NCI-H524 (cell line): ENCODE measurements at places on chromosomes 3 and 15.
A peak's percentile ranks its signal among the peaks of the same experiment; 100 is the strongest.

DNA sequence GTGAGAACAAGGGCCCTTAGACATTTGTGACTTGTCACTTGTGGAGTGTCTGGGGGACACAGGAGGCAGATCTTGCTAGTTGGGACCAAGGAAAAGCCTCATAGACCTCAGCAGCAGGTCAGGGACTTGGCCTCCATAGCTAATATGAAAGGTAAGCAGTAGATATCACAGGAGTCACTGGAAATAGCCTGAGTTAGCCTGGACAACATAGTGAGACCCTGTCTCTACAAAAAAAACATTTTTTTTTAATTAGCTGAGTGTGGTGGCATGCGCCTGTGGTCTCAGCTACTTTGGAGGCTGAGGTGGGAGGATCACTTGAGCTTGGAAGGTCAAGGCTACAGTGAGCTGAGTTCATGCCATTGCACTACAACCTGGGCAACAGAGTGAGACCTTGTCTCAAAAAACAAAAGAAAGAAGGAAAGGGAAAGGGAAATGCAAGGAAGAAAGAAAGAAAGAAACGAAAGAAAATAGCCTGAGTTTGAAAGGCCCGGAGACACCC, 37.1 kb upstream of the CLK3 start:
- no peak for DNase-seq

GRCh38 chr3:77254967-77255831, 215.3 kb downstream of the ROBO2 start:
- no peak for DNase-seq

DNA sequence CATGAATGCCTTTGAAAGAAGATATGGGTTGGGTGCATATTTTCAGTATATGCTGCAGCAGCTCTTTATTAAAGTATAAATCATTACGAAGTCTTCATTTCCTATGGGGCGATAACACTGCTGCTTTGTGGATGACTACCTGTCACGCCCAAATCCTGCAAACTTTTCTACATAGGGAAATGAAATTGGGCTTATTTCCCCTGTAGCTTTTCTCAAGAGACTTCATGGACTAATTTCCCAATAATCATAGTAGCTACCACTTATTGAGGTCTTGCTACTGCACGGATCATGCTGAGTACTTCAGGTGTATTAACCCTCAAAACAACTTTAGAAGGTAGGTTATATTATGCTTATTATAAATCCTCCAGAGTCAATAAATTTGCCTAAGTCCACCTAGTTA, 8.0 kb downstream of the TGFBR2 start:
- DNase-seq = no peak

DNA sequence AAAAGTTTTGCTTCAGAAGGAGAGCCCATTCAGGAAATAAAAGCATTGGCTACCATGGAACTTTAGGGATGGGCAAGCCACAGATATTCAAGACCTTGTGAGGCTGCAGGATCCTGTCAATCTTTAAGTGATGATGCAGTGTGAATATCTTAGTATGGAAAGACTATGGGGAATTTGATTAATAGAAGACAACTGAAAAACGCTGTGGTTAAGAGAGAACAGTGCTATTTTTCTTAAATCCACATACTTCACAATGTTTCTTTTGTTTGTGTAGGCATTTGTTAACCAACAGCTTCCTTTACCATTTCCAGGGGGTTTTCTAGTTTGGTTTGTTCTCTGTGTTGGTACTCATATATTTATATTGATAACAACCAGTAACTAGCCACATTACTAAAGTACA, 90.3 kb downstream of the TMEM212 start:
- DNase-seq = no peak

DNA sequence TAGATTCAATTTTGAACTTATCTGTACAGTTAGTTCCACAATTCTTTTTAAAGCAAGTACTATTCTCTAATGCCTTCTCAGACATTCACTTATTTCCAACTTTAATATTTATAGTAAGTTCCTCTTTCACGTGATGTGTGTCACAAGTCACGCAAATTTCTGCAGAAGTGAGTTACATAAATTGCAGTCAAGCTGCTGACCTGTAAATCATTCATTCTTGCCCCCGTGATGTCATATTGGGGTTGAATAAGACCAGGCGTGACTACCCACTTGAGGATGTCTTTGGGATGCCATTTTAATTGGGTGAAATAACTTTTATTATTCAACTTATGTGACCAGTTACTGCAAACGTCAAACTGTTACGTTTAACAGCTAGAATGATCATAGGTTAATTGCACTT, 15.1 kb downstream of the PPARG start:
- DNase-seq = no peak

DNA sequence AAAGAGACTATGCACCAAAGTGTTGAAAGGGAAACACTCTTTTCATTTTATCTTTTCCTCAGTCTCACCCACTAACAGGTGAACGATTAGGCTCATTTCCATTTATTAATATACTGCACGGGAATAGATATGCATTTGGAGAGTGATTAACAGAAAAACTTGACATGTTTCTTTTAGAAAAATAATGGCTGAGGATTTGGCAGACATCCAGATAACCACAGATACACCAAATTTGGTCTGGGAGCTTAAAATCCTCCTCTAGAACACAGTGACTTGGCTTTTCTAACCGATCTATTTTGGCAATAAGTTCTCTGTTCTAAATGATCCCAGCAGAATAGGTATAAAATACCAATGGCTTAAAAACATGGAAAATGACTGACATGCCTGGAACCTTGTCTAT, 459.3 kb upstream of the SGO1 start:
- no peak for DNase-seq

DNA sequence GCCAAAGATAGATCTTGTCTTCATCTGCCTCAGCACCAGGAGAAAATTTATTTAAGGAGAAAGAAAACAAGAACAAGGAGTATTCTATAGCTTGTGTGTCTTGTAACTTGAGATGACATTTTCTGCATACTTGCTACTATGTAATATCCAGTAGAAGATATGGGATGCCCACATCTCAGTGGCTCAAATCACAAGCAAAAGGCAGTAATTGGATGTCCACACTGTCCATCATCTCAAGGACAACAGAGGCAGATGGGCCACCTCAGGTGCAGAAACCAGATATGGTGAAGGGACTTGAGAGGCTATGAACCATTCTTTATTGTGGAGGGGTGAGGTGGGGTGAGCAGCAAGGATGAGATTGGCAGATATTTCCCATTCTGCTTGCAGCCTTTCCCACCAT, 309.0 kb downstream of the GBE1 start:
- DNase-seq = peak; percentile 55

DNA sequence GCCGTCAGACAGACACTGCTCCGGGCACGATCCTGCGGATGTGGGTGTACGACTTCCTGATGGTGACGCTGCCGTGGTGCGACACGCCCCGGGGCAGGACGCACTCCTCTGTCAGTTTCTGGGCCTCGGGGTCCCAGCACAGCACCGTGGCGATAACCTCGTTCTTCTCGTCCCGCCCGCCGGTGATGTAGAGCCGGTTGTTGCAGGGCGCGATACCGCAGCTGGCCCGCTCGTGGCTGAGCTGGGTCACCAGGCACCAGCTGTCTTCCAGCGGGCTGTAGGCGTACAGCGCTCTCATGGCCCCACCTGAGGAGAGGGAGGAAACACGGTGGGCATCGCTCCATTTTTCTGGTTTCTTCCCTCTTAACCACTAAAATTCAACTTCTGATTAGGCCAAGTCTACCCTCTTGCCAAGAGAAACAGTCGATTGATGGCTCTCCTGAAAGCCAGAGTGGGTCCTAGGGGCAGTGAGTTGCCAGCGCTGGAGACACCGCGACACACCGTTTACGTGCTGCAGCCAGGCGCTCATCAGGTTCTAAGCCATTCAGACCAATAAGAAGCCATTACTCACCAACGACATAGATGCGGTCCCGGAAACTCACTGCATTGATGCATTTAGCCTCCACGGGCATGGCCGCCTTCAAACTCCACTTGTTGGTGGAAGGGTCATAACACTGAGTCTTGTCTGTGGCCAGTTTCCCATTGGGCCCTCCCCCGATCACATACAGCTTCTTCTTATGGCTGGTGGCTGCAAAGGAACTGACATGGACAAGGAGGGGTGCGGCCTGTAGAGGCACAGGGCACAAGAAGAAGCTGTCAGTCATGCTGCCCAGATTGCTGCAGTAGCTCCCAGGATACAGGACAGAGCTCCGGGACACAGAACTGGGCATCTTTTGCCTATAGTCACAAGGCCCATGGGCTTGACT, 63.3 kb downstream of the KLHL6 start:
- DNase-seq = no peak
